ENCODE measurements at places on chromosomes 5 and 9.

DNA sequence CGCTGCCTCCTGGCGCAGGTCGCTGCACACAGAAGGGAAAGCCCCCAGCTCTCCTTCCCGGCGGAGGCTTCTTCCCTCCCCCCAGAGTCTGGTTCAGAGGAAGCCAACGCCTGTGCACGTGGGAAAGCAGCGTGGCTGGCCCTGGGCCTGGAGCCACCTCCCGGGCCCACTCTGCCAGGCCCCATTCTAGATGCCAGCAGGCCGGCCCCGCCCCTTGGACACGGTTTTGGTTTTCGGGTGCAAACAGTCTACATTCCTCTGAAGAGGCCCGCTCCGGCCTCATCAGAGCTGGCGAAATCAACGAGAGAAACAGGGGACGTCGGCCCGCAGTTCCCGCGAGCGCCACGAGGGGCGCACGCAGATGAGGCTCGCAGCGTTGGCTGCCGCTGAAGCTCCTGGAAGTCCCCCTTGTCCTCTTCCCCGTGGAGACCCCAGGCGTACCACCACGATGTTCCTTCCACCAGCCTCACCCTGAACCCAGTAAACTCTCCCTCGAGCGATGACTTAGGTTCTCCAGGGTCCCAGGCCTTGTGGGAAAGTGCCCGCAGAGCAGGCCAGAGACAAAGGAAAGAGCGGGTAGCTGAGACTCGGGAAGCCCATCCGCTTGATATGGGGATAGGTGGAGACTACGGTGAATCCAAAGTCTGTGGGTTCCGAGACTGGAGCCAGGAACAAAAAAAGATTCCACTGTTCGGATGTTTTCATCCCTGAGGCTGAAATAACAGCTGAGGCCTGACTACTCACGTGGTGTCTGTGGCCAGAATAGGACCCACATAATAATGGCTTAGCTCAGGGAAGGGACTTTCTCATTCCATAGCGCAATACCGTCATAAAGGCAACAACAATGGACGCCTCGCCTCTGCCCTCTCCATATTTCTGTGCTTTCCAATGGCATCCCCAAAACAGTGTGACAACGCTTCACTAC, 64.2 kb downstream of the KLF4 start:
- peak; percentile 91 for DNase-seq

GRCh38 chr9:126925876-126926275, 11.3 kb downstream of the RALGPS1 start:
- no peak for DNase-seq

DNA sequence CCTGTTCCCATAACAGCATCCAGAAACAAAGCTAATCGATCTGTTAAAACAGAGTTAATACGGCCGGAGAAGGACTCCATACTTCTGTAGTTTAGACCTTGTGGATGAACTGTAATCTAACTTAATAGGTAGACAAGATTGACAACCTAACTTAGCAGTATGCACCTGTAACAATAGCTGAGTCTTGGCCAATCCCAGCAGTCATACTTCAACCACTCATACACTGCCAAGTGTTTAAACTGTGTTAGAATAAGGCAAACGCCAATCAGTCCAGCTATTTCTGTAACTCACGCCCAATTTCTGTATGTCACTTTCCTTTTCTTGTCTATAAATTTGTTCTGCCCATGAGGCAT, 33.7 kb upstream of the MACIR start:
- DNase-seq = no peak

DNA sequence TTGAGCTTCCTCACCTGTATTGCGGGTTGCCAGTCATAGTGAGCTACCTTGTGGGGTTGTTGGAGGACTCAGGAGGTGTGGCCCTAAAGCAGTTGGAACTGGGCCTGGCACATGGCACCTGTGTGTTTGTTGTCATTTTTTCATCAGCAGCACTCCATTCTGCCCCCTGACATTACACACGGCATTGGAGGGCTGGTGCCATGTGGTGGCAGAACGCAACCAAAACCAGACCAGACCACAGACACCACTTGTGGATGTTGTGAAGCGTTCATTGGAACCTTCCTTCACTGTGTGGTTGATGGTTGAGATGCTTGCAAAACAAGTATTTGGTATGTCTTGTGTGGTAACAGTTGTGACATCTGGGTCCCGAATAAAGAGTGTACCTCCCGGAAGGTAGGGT, 113.2 kb upstream of the ERCC6L2 start:
- DNase-seq = no peak

- no peak for DNase-seq
Observed at GRCh38 chr9:1238407-1238806, 188.2 kb downstream of the DMRT2 start.

- DNase-seq = no peak
Observed at GRCh38 chr5:7546555-7546954, 150.6 kb downstream of the ADCY2 start.

- peak; percentile 54 for DNase-seq
Observed at GRCh38 chr9:114930056-114930812, at the start of gene TNFSF8. TSS of gene TNFSF8 (minus strand) at chr9:114930591. CDS start at chr9:114930303, 288 bp downstream.

GRCh38 chr5:178993236-178993765, 1.8 kb downstream of the GRM6 start:
- DNase-seq = no peak

DNA sequence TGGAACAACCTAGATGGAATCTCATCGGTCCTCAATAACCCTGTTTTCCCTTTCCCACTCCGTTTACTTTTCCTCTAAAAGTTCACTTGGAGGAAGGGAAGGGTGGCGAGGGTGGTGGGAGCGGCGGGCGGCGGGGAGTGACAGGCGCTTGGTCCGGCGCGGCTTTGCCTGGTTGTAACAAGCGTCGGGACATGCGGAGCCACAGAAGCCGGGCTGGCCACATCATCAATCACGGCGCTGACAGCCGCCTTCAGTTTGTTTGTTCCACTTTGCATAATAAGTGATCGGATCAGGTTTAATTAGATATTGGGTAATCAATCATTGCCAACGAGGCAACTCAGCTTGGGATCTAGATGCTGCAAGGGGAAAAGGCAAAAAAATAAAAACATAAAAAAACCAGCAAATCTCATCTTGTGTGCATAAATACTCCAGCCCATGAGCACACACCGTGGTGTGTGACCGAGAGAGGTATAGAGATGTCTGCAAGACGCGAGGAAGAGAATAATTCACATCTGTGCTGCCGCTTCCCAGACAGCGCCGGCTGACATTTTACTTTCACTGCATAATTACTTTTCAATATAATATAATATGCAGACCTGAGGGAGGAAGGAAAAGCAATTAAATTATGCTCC, 396.2 kb upstream of the IRX4 start:
- no peak for DNase-seq

DNA sequence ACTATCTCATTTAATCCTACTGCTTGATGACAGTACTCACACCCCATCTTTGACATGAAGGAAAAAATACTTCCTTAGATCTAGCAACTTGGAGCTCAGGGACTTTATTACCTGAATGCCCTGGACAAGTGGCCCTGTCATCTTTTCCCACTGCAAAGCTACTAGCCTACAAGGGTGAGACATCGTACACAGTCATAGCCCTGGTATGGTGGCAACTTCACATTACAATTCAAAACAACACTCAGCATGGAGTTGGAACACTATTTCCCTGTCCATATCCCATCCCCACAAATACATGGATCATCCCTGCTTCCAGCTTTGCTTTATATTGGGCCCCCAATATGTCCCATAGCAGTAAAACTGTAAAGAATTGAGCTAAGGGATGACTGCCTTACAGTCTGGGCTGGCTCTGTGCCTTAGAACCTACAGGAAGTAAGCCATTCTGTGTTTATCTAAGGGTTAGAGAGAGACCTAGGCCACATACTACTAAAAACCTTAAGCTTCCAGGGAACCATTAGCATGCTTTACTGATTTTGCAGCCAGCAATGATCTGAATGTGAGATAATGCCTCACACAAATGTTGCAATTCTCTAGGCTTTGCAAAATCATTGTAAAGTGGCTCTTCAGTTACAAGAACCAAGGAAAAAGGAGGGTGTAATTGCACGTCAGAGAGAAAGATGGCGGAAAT, 55.9 kb downstream of the OTULIN start:
- DNase-seq = no peak

- DNase-seq = no peak
Observed at GRCh38 chr5:179981636-179982035, 73.9 kb upstream of the TBC1D9B start.

GRCh38 chr5:150279330-150280020, 10.1 kb downstream of the CAMK2A start:
- DNase-seq = no peak

DNA sequence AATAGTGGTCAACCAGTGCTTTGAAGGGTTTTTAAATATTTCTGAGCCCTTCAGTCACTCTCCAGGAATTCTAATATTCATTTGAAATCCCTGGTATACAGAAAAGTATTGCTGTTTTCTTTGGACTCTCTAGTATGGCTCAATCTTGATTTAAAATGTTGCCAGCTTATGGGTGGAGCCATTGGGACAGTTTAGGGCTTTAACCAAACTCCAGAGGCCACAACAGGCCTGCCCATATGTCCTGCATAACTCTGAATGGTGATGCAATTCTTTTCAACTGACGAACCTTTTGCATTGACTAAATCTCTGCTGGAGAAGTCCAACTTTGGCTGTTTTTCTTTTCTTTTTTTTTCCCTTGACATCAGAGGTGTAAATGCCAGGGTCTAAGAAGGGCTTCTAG, 10.3 kb upstream of the ANKHD1 start:
- peak; percentile 10 for DNase-seq

GRCh38 chr5:168898247-168898911, 319.2 kb upstream of the PANK3 start:
- no peak for DNase-seq

DNA sequence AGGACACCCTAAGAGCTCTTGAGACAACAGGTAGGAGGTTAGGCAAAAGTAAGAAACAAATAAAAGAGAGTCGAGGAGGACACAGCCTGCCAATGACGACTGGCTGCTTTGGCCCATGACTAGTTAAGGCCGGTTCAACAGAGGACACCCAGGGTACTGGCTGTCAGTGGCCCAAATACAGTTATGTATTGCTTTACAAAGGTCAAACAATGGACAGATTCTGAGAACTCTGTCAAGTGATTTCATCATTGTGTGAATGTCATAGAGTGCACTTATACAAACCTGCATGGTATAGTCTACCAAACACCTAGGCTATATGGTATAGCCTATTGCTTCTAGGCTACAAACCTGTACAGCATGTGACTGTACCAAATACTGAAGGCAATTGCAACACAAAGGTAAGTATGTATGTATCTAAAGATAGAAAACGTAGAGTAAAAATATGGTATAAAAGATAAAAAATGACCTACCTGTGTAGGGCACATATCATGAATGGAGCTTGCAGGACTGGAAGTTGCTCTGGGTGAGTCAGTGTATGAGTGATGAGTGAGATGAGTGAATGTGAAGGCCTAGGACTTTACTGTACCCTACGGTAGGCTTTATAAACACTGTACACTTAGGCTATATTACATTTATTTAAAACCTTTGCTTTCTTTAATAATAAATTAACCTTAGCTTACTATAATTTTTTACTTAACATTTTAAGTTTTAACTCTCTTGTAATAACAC, 6.5 kb upstream of the FAM81B start:
- DNase-seq = no peak

GRCh38 chr9:110116543-110116885, 91.4 kb downstream of the C9orf152 start:
- DNase-seq = no peak

DNA sequence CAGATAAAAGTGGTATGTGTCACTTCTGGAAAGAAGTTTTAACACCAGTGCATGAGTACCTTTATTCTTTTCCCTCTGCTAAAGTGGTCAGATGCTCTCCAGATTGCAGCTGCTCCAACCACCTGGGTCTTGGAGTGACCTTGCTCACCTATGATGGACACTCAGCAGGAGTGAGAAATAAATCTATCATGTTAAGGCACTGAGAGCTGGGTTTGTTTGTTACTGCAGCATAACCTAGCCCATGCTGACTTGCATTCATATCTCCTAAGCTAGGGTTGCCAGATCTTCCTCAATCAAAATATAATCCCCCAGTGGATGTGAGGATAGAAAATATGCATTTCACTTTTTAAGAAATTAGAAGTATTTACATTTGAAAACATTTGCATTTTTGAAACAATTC, 295.9 kb downstream of the AGTPBP1 start:
- DNase-seq = no peak

DNA sequence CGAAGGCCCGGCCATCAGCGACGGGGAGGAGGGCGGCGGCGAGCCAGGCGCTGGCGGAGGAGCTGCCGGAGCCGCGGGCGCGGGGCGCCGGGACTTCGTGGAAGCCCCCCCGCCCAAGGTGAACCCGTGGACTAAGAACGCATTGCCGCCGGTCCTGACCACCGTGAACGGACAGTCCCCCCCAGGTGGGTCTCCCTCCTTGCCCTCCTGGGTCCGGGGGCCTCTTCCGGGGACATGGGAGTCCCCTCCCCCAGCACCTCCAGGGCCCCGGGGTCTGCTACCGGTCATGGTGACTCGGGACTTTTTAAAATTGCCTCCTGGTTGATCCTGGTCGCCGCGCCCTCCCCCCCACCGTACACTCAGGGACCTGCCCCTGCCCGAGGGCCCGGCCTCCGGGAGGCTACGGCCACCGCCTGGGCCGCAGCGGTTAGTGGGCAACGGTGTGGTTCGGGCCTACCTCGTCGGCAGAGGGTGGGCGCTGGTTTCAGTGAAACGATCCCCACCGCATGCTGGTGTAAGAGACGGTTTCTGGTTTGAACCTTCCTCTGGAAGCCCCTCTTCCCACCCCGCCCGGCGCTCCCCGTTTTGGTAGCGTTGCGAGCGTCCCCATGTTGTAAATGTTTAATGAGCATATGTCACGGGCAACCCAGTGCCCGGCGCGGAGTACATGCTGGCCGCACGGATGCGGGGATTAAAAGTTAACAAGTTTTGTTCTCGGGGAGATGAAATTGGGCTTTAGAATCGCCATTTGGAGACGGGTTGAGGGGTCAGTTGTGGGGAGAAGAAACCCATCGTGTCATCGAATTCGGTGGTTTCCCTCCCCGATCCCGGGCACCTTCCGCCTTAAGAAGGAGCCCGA, 1.1 kb downstream of the LARP1 start:
- DNase-seq = peak; percentile 69

DNA sequence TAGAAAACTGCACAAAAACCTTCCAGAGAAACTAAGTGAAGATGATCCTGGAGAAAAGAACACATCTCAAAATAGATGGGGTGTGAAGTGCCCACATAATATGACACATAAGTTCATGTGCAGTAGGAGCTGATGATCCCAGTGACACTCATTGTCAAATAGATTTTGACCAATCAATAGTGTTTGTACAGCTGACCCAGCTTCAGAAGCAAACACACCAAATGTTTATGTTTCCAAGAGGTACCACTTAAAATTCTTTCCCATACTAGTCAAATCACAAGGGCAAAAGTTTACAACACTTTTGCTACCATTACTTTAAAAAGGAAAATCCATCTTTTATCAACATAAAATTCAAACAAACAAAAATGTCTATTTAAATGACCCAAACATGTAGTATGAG, 175.0 kb downstream of the MLLT3 start:
- DNase-seq = no peak
